ENCODE measurements at places on chromosomes 5 and 9.

GRCh38 chr9:28289746-28290145, 716.5 kb upstream of the C9orf72 start:
- DNase-seq, result no peak

- DNase-seq, result no peak
These were observed 18.0 kb downstream of the IL5 start for GRCh38 chr5:132525299-132525724.

GRCh38 chr5:168434001-168434400, 52.3 kb upstream of the RARS1 start:
- DNase-seq, result no peak

GRCh38 chr9:4141296-4141695, 158.6 kb downstream of the GLIS3 start:
- no peak for DNase-seq

- no peak for DNase-seq
These were observed 136.9 kb upstream of the ANKH start for GRCh38 chr5:15008476-15008875.

DNA sequence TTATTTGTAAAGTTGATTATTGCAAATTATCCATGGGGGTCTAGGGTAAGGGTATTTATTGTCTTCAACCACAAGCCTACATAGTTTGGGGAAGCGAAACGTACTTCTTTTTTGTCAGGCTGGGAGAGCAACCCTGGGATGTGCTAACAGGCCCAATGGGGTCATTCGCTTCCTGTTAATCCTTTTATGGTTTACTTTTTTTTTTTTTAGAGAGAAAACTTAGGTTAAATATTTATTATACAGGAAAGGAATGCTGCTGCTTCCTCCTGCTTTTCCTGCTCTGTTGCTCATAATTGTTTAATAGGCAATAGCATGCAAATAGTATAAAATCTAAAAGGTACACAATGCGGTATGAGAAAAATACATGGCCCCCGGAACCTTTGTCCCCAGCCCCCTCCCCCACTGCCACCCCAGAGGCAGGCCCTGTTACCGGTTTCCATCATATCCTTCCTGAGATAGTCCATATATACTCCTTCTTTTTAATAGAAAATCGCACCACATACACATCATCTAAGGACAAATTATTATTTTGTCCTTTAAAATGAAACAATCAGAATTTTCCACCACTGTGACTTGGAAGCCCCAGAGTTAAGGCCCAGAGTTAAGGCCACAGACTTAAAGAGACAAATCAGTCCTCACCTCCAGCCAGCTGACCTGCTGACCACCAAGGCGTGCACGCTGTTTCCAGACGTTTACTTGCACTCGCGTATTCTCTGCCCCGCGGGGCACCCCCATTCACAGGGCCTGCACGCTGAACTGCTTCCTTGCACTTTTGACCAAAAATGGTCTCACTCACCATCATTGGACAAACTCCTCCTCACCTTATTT, 83.9 kb downstream of the NDFIP1 start:
- no peak for DNase-seq

- no peak for DNase-seq
These were observed 782.2 kb upstream of the NUDT12 start for GRCh38 chr5:104344809-104345208.

DNA sequence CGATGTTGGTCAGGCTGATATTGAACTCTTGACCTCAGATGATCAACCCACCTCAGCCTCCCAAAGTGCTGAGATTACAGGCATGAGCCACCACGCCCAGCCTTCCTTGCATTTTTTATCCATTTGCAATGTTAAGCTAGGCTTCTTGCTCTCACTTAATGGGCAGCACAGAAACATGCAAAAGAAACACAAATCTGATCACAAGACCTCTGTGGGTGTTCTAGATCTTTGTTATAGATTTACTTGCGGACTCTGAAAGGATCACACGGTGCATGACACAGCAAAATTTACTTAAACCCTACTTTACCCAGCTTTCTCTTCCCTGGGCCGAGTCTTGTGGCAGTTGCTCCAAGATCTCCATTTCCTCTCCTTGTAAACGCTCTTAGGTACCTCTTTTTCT, 71.3 kb downstream of the PSAT1 start:
- no peak for DNase-seq

Data from SIG-M5 (cell line).